ENCODE measurements at places on chromosomes 6 and 20.

DNA sequence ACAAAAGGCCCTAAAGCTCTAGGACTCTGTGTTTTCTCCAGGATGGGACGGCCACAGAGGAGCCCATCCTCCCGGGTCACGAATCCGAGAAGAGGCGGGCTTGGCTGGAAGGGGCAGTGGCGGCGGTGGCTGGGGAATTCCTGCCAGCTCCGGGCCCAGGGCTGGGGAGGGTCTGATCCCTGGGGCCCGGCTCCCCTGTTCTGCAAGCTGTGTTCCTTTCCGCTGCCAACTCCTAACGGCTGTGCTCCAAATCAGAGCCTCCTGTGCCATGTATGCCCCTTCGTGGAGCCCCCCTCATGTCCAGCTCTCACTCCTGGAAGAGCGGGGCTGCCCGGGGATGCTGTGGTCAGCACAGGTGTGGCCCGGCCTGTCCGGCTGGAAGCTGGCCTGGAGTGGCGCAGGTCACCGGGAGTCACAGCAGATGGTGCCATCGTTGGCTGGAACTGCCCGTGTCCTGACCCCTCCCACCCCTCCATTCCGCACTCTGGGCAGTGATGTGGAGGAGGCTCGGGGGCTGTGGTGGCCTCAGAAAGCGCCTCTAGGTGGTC lies 88.2 kb upstream of the MPC1 start:
- DNase-seq: no peak

GRCh38 chr6:100892116-100892515 lies 11.0 kb upstream of the ASCC3 start:
- no peak for DNase-seq

DNA sequence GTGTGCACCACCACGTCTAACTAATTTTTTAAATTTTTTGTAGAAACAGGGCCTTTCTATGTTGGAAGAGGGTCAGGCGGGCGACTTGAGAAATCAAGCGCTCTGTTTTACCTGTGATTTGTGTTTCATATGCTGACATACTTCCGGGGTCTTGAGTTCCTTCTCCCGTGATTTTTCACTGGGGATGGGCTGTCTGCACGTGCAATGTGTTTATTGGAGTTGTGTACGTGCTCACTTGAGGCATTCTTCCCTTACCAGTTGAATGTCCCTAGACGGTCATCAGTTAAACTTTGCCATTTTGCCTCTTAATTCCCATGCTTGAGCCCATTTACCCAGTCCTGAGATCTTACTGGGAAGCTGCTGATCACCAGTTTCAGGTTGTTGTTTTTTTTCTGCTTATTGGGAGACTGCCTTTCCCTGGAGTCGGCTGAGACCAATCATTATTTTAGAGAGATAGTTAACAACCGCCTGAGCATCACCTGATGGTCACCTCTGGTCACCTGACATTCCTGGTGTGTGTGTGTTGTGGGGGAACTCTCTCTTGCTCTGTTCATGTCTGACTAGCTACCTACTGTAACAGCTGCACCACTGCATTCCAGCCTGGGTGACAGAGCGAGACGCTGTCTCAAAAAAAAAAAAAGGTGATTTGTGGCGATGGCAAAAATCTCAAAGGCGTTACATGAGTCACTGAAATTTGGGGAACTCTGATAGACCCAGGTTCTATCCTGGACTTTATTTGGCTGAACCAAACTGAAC lies 34.8 kb upstream of the NCOA3 start:
- DNase-seq: no peak

DNA sequence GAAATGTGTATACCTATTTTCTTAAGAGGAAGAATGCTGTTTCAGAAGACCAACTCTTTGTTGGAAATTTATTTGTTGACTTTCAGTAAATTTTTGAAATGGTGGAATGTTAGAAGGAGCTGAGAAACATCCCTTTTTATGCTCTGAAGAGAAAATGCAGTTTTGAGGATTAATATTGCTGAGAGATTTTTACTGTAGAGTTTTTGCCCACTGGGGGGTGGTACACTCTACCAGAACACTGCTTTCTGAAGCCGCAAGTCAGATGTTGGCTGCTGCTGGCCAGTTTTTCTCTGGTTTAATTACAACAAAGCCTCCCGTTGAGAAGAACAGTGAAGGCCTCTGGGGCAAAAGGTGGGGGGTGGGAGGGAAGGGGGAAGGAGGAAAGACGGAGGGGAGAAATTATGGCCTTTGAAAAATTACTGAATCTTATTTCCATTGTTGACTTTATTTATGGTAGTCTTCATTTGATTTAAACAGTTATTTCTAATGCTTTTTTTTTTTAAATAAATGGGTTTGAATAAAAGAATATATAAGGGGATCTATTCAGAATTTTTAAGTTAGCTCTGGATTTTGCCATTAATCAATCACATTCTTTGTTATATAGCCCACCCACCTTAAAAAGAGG lies 3.0 kb downstream of the FLRT3 start:
- DNase-seq: no peak

DNA sequence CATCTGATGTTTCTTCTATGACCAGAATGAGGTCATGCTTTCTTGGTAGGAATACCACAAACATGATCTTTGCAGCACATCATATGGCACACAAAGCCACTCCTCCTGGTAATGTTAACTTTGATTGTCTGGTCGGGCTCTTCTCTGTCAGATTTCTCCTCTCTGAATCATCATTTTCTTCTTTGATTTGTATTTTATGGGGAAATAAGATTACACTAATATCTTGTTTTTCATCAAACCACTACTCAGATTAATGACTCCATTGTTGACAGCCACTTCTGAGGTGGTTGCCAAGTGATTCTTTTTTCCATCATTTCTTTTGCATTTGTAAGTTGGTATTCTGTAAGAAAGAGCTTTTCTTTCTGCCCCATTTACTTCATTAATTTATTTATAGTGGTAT lies 29.5 kb downstream of the TRMT11 start:
- DNase-seq: no peak
